ENCODE measurements at places on chromosomes 1 and 21. TPM values are rescaled to one million over a fixed set of nuclear protein-coding genes. Genes with fewer than 3 reads are reported as not detected.

FCGR3B gene
- not detected for total RNA-seq

AQP10 gene
- total RNA-seq = not detected

ERI3 gene
- 30.4 TPM for total RNA-seq

NCAM2 gene
- total RNA-seq = not detected

TACSTD2 gene
- not detected for total RNA-seq

OR6P1 gene
- total RNA-seq = not detected

NPHS2 gene
- total RNA-seq = not detected

NTMT2 gene
- not detected for total RNA-seq

DNA sequence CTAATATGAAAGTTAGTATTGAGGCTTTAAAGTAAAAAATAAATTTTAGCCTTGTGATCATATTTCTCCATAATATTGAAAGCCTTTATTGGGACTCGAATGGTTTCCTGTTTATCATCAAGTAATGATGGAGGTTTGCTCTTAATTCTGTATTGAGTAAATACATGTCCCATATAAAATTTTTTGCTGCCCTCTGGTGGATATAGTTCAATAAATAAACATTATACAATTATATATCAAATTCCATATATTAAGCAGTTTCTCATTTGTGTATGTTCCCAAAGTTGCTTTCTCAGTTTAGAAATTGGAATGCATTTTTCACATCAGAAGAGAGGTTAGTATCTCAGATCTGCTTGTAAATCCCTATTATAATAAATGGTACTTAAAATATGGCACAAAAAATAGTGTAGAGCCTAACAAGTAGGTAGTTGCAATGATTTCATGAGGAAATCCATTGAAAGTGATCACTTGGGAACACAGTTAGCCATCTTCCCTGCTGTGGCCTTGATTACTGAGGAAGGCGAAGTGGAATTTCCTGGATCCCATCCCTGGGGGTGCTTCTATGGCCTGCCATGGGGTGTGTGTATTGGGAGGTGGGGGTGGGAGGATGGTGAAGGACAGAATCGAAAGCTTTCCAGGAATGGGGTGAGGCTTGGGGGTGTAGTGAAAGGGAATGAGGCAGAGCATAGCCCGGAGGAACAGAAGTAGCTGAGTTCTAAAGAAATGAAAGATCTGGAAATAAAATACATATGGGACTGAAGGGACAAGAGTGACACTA, 84.1 kb upstream of the C21orf91 start:
- peaks cover 2% of the 10 kb centered on the region for H3K27me3 ChIP-seq
- H3K4me1 ChIP-seq = peaks cover 3% of the 10 kb centered on the region
- H3K4me3 ChIP-seq = no peak overlapping the region
- DNase-seq = no peak
- H3K36me3 ChIP-seq = peaks cover 15% of the 10 kb centered on the region
- H3K27ac ChIP-seq = no peak overlapping the region

GRCh38 chr1:247452447-247453039, 5.4 kb downstream of the OR2B11 start:
- H3K36me3 ChIP-seq = peaks cover 4% of the 10 kb centered on the region
- no peak overlapping the region for H3K4me3 ChIP-seq

DNA sequence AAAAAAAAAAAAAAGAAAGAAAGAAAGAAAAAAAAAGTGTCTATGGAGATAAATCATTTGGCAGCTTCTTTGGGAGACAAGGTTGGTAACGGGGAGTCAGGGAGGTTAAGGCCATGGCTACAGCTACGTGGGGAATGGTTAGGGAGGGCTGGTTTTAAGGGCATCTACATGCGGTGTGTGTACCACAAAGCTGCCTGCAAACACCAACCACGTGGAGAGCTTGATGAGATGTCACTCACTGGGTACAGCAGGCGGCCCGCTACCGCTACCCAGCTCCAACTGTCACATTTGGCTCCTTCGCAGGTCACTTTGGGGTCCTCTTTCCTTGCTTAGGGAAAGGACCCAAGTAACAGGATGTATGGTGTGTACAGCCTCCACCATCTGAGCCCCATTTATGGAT, 4.2 kb downstream of the NPPB start:
- no peak overlapping the region for H3K4me3 ChIP-seq
- no peak overlapping the region for H3K27ac ChIP-seq
- no peaks in the 10 kb centered on the region for H3K36me3 ChIP-seq
- DNase-seq = no peak

- peaks cover 23% of the 10 kb centered on the region for H3K4me1 ChIP-seq
- H3K27ac ChIP-seq = no peak overlapping the region
- H3K4me3 ChIP-seq = peak overlapping the region; percentile 22
- peaks cover 28% of the 10 kb centered on the region for H3K27me3 ChIP-seq
Measured at GRCh38 chr1:54490361-54491248, 57.4 kb upstream of the ACOT11 start.

DNA sequence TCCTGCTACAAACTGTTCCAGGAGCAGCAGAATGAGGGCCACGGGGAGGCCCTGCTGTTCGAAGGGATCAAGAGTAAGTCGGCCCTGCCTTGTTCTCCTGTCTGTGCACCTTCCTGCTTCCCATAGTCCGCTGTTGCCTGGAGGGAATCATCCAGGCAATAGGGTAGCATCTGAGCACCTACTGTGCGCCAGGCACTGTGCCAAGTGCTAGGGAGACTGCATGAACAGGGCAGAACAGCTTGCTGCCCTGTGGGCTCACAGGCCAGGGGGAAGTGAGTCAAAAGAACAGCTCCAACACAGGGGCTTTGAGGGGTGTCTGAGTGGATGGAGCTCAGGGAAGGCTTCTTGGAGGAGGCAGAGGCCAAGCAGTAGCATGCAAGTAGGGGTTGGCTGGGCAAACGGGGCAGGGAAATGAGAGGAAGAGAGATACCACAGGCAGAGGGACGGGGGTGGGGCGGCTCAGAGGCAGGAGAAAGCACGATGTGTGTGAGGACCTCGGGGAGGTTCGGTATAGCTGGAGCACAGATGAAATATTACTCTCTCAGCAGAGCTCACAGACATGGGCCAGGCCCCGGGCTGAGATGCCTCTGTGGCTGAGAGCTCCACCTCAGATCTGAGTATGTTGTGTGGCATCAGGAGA, 15.5 kb upstream of the PADI6 start:
- H3K27me3 ChIP-seq = no peaks in the 10 kb centered on the region
- H3K4me1 ChIP-seq = peaks cover 12% of the 10 kb centered on the region
- peak overlapping the region; percentile 85 for H3K27ac ChIP-seq
- peak overlapping the region; percentile 75 for H3K4me3 ChIP-seq
- peaks cover 10% of the 10 kb centered on the region for H3K36me3 ChIP-seq

DNA sequence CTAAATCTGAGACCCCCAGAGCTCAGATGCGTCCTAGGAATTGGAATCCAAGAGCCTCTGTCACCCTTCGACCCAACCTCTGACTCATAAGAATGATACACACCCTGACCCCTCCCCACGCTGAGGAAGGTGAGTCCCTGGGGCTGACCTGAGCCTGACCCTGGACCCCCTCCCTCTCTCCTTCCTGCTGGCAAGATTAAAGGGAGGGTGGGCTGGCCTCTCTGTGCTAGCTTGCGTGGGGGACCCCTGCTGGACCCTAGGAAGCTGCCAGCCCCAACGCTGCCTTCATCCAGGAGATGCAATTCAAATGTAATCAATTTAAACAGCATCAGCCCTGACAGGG, 627 bp downstream of the PLEKHA6 start:
- H3K27ac ChIP-seq = no peak overlapping the region
- no peaks in the 10 kb centered on the region for H3K36me3 ChIP-seq
- no peak for DNase-seq
- peaks cover 16% of the 10 kb centered on the region for H3K27me3 ChIP-seq
- H3K4me1 ChIP-seq = peaks cover 5% of the 10 kb centered on the region

Data from activated naive CD8-positive, alpha-beta T cell treated with anti-CD3 and anti-CD28 coated beads, Interleukin-2, amount 10 ng/mL, durations not matched to agents 7 days and 5 days (primary cell).